ENCODE measurements at places on chromosomes 5 and 9.

- DNase-seq, result no peak
Measured at GRCh38 chr9:36598273-36598672, 25.6 kb downstream of the MELK start.

DNA sequence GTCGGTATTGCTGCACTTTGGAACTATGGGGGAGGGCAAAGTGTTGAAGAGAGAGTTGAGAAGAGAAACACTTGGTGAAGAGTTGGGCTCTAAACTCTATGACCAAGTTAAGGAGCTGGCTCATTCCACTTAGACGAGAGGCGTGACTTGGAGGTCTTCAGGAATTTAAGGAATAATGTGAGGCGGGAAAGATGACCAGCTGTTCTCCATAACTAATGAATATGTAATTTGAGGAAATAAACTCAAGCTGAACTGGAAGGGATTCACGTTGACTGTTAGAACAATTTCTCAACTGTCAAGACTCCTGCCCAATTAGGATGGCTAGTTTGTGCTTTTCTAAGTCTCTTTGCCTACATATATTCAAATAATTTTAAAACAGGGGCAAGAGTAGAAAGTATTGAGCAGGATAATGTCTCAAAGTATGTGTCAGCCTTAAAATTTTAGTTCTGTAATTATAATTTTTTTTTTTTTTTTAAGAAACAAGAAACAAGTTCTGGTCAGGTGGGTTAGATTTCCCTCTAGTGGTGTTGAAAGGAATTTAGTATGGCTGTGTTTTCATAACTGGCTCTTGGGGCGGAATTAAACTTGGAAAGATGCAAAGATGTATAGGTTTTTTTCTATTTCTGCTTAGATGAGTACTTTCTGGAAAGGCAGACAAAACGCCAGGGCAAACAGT lies 33.4 kb downstream of the TMEM252 start:
- DNase-seq, result peak; percentile 38

DNA sequence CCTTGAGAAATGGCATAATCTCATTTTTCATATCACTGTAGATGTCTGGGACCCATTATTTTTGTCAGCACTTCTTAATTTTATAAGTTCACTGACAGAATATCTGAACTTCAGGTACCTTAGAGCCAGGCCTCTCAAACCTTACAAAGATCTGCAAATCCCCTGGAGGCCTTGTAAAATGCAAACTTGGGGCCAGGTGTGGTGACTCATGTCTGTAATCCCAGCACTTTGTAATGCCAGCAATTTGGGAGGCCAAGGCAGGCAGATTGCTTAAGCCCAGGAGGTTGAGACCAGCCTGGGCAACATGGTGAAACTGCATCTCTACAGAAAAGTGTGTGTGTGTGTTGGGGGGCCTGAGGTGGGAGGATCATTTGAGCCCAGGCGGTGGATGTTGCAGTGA lies 30.8 kb downstream of the RASGRF2 start:
- DNase-seq, result no peak

DNA sequence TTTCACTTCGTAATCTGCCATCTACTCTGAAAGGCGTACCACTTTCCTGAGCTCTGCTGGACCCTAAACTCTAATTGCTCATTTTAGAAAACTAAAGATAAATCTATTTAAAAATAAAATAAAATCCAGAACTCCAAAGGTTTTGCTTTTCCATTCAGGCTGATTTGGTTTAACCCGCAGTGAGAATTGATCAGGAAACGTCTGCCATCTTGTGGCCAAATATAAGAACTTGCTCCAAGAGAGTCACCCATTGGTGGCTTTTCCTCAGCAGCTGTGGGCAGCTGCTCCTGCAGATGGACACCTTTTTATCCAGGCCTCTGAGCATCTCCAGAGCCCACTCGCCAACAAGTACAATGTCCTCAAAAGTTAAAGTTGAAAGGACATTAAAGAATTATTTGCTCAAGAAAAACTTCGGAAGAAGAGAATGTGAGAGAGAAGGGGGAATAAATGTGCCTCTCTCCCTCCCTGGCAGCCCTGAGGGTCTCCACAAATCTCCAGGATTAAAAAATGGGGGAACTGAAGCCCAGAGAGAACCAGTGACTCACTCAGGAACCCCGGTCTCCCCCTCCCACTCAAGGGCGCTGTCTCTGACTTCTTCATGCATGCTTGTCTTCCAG lies 4.1 kb downstream of the SAXO1 start:
- DNase-seq, result peak; percentile 58

GRCh38 chr9:83934569-83935275 lies 13.5 kb upstream of the KIF27 start:
- peak; percentile 50 for DNase-seq

- DNase-seq, result peak; percentile 18
Measured at GRCh38 chr5:132024789-132025402, 13.4 kb upstream of the ACSL6 start.

GRCh38 chr5:126104951-126105350 lies 318.3 kb upstream of the GRAMD2B start:
- no peak for DNase-seq

- peak; percentile 75 for DNase-seq
Measured at GRCh38 chr5:78509884-78510769, 138.4 kb downstream of the LHFPL2 start.

- DNase-seq, result no peak
Measured at GRCh38 chr5:135671966-135672365, 93.2 kb upstream of the CXCL14 start.

GRCh38 chr5:142233083-142234032 lies 91.5 kb downstream of the SPRY4 start:
- no peak for DNase-seq

DNA sequence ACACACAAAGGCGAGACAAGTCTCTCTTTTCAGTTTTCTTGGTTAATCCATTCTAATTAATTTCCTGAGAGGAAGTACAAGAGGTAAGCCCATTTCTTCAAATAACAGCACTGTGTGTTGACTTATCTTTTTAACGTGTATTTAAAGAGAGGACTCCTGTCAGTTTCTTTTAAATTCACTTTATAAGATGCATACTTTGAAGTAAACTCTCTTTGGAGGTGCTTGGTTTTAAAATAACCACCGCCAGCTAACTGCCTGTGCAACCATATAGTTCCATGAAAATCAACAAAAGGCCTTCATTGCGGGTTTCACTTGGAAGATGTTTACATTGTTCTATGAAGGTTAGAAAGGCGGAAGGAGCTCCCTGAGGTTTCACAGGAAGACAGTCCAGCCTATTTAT lies 13.1 kb upstream of the SERINC5 start:
- DNase-seq, result peak; percentile 66

DNA sequence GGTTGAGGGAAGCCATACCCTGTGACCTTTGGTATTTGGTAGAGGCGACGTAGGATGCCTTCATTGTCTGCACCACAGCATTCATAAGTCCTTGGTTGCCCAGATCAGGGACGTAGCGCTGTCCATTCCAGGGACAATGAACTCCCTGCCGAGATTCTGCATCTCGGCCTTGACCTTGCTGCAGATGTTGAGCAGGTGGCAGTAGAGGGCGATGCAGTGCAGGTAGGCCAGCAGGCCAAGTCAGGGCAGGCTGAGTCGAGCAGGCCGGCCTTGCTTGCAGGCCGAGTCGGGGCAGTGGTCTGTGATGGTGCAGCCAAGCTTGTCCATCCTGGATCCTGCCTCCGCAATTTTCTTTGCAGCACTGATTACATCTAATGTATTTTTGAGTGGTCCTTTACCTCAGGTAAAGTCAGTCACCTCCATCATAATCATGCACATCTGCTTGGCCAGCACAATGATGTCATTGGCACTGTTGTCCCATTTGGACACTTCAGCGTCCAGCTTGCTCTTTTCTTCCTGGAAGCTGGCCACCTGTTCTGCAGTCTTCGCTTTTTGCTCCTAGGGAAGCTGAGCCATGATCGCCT lies 93.4 kb upstream of the CCDC112 start:
- no peak for DNase-seq

DNA sequence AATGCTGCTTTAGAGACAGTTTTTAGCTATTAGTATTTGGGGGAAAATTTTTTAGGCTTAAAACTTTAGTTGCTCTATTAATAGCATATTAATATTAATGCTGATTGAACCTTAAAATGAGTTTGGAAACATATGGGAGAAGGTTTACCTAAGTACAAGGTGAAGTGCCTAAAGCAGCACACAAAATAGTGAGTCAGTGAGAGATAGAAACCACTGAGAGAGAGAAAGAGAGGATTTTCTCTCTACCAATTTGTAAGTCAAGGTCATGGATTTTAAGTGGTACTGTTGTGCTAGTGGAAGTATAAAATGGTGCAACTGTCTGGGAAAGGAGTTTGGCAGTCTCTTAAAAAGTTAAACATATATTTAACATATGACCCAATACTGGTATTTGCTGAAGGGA lies 64.9 kb downstream of the MARCHF3 start:
- DNase-seq, result no peak

GRCh38 chr9:115997923-115998322 lies 155.7 kb upstream of the PAPPA start:
- DNase-seq, result no peak

- DNase-seq, result no peak
Measured at GRCh38 chr5:159171274-159171673, 38.1 kb downstream of the RNF145 start.

- no peak for DNase-seq
Measured at GRCh38 chr5:129082225-129083136, 12.1 kb upstream of the ISOC1 start.

DNA sequence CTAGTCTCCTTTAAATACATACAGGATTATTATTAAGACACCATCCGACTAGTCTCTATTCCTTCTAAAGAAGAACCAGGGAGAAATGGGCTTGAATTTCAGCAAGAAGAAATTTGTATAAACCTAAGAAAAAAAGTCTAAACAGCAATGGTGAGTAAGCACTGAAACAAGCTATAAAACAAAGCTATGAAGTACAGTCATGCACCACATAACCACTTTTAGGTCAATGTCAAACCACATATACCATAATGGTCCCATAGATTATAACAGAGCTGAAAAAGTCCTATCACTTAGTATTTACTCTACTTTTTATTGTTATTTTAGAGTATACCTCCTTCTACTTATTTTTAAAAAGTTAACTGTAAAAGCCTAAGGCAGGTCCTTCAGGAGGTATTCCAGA lies 102.0 kb upstream of the NFIB start:
- DNase-seq, result no peak

GRCh38 chr5:32753051-32753450 lies 41.9 kb downstream of the NPR3 start:
- no peak for DNase-seq

DNA sequence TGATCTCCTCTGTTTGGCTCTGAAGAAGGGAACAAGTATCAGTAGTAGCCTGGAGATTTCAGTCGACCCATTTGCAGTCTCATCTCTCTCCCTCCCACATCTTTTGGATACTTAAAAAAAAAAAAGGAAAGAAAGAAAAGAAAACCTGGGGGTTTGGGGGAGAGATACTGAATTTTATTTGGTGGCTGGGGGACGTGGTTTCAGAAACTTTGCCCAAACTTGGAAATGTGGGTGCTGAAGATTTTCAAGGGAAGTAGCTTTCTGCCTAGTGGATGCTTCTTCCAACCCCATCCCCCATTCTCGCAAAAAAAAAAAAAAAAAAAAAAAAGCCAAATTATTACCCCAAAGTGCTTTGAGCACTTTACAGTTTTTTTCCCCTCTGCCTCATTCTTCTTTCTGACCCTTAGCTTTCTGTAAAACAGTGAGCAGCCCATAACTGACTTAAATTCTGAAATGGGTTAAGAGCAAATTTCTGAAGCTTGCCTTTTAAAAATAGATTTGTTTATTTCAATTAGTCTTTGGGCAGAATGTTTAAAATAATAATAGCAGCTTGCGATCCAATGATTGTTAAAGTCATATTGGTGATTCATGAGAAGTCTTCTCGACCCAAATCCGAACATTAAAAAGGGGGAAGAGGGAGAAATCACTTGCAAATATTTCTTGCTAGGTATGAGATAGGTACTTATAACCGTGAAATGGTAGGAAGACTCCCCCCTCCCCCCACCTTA lies 894 bp downstream of the FST start:
- peak; percentile 25 for DNase-seq

GRCh38 chr5:57734296-57734695 lies 251.7 kb upstream of the ACTBL2 start:
- DNase-seq, result no peak

DNA sequence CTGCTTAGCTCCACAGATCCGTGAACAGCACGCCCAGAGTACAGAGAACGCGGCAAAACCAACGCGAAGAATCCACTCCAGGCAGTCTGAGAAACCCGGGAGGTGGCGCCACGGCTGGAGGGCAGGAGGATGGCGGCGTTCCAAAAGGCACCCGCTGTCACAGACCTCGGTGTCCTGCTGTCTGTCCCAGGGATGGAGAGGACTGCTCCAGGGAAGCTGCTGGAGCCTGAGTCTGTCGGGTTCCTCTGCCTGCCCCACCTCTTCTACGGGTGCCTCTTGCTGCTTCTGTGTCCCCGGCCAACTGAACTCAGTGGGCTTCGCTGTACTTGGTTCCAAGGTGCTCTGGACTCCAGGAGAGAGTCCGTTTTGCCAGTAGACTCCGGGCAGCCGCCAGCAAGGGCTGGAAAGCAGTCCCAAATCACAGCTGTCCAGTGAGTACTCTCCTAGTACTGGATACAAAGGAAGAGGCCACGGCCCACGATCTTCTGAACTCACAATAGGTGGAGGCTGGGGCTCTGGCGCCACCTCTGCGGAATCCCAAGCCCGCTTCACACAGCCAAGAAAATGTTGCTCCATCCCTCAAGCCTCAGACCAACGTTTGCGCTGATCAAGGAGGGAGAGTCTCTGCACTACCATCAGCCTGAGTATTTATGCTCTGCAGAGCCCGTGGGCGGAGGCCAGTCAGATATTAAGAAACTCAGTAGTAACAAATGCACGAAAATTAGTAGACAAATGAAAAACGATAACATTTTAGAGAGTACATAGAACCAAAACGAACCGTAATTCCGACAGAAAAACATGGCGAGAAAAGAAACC lies 440 bp downstream of the ANXA2R start:
- peak; percentile 79 for DNase-seq

GRCh38 chr9:137710704-137711103 lies 91.9 kb downstream of the EHMT1 start:
- no peak for DNase-seq

DNA sequence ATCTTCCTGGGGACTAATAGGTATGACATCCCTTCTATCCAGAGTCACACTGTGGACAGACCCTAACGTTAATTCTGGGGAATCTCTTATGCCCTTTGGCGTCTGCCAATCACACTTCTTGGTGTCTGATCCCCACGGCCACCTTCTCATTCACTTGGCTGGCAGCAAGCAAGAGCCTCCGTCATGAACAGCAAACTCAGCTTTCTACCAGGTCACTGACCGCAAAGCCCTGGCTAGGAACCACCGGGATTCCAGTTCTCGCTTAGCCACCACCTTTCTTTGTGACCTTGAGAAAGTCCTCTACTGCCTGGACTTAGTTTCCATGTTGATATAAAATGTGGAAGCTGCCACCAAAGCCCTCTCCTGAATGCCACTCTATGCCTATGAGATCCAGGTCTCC lies 67.7 kb upstream of the FCN1 start:
- no peak for DNase-seq

DNA sequence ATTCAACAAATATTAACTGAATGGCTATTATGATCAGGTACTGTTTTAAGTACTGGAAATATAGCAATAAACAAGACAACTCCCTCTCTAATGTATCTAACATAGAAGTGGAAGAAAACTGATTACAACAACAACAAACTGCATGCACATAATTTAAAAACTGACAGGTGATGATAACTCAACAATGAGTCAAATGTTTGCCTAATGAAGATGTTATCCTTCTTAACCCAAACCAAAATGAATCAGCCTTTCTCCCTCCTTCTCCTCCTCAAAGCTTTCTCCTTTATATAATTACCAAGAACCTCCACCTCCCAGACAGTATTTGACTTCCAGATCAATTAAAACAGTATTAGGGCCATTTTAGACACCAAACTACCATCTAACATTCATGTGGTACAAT lies 49.3 kb downstream of the RICTOR start:
- DNase-seq, result no peak
